Activated T-helper 1 cell treated with Interleukin-2 at 50 U/mL for 16 hours (primary cell): ENCODE measurements at places on chromosomes 13 and 19.

- no peak for DNase-seq
Measured at GRCh38 chr19:15456871-15457700, 7.3 kb downstream of the RASAL3 start.

- DNase-seq: no peak
Measured at GRCh38 chr19:14471436-14472187, 3.5 kb downstream of the PTGER1 start.

- DNase-seq: no peak
Measured at GRCh38 chr19:32070101-32070500, 275.3 kb upstream of the ZNF507 start.

DNA sequence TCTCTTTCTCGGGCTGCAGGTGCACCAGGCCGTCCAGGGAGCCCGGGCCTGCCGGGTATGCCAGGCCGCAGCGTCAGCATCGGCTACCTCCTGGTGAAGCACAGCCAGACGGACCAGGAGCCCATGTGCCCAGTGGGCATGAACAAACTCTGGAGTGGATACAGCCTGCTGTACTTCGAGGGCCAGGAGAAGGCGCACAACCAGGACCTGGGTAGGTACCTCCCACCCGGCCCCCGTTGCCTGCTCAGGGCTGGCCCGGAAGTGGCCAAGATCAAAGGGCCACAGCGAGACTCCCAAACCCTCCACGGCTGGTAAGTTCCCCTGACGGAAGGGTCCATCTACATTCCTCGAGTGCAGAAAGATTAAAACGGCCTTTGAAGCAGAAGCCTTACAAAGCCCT, 55.1 kb downstream of the RAB20 start:
- DNase-seq: no peak

- DNase-seq: no peak
Measured at GRCh38 chr13:76677043-76677442, 209.2 kb downstream of the KCTD12 start.

GRCh38 chr19:1409204-1410005, 2.0 kb downstream of the DAZAP1 start:
- DNase-seq: no peak

- no peak for DNase-seq
Measured at GRCh38 chr19:3839941-3840340, 28.9 kb downstream of the ZFR2 start.

DNA sequence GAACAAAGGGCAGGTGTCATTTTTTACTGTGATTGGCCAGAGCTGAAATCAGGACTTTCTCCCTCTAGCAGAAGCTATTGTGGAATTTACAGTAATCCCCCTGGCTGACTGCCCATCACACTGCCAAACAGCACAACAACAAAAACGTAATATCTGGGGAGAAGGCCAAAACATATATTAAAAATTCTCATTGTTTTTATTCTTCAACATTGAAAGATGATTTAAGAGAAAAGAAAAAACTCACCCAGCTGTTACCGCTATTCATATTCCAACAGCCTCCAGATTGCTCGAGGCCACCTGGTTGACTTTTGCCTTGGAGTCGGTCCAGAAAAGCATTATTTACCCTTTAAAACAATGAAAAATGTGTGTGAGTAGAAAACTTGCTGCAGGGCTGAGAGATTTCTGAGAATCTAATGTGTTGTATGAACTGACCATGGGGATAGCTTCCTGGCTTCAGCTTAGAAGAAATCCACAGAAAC, 97.2 kb downstream of the EPSTI1 start:
- DNase-seq: no peak

GRCh38 chr13:64054321-64054720, 2638.7 kb upstream of the PCDH20 start:
- DNase-seq: no peak

DNA sequence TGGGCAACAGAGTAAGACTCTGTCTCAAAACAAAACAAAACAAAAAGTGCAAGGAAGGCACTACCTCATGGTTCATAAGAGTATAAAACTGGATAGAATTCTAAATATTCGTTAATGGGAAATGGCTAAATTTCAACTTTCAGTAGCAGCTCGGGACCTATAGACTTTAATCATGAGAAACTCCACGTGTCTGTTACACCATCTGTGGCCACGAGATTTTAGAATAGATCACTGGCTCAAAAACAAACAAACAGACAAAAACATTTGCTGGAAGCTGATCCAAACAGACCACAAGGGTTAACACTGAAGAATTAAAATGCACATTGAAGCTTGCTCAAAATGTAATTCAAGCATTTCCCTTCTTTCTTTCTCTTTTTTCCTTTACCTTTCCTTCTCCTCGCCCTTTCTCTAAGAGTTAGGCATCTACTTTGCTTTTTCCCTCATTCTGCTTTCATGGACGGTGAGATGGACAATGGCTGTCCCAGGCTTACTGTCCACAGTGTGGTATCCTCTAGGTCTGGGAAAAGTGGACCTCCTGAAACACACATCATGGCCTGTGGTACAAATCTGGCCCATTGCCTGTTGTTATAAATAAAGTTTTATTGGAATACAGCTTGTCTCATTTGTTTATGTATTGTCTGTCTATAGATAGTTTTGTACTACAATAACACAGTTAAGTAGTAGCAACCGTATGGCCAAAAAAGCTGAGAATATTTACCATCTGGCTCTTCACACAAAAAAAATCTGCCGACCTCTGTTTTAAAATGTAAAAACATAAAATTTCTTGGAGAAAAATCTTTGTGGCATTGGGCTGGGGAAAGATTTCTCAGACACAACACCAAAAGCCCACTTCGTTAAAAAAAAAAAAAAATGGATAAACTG, 10.3 kb downstream of the ELAVL1 start:
- no peak for DNase-seq

DNA sequence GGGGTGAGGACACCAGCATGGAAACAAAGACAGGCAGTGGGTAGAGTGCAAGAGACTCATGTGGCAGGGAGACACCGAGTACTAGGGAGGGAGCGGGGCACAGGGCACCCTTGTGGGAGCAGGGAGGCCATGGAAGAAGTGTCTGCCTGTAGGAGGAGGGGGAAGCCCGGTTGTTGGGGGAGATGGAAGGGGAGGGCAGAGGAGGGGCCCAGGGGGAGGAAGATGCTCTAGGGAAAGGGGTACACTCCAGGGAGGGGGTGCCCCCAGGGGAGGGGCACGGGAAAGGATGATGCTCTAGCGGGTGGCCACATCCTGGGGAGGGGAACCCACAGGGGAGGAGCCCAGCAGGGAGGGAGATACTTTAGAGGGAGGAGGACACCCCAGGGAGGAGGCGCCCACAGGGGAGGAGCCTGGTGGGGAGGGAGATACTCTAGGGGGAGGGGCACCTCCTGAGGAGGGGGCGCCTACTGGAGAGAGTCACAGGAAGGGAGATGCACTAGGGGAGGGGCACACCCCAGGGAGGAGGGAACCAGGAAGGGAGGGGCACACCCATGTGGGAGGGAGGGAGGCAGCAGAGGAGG, 24.9 kb downstream of the CPAMD8 start:
- peak; percentile 65 for DNase-seq

DNA sequence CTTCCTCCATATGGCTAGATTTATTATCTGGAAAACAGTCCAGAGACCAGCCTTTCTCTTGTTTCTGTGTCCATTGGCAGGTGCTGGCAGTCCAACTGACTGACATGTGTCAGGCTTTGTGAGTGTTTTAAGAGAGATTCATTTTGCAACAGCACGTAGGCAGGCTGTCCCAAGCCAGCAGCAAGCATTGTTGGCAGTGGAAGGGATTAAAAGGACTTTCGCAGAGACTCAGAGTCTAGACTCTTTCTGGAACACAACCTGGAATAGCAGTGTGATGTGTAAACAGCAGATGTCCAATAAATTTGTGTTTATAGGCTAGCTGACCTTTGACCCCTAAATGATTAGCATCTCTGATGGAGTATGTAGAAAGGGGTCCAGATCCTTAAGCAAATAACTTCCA, 222.2 kb upstream of the SERP2 start:
- no peak for DNase-seq

- no peak for DNase-seq
Measured at GRCh38 chr19:39197808-39198207, 1.0 kb downstream of the NCCRP1 start.

DNA sequence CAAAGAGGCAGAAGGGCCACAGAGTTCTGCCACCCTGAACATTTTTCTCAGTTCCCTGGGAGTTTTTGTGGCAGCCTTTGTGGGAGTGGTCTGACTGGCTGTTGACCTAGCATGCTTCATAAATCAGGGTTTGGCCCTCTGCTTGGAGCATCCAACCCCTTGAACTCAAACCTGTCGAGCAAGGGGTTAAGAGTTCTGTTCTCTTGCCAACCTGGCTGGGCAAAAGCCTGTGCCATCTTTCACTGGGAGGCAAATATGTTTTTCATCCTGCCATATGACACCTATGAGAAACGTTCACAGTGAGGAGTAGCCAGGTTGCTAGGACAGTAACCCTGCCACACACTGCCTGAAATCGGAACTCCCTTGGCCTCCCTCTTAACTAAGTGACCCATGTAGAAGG, 7.7 kb upstream of the TEX26 start:
- DNase-seq: no peak

DNA sequence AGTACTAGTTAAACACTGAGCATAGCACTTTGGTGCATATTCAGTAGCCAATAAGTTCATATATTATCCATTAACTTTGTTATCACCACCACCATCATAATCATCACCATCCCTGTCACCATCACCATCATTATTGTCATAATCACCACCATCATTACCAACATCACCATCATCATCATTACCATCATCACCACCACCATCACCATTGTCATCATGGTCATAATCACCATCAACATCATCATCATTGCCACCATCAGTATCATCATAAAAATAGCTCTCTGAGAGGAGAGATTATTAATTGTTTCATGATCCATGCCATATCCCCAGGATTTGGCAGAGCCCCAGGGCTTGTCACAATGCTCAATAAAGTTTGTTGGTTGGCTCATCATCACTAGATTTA, 49.3 kb downstream of the MBD3L1 start:
- no peak for DNase-seq

DNA sequence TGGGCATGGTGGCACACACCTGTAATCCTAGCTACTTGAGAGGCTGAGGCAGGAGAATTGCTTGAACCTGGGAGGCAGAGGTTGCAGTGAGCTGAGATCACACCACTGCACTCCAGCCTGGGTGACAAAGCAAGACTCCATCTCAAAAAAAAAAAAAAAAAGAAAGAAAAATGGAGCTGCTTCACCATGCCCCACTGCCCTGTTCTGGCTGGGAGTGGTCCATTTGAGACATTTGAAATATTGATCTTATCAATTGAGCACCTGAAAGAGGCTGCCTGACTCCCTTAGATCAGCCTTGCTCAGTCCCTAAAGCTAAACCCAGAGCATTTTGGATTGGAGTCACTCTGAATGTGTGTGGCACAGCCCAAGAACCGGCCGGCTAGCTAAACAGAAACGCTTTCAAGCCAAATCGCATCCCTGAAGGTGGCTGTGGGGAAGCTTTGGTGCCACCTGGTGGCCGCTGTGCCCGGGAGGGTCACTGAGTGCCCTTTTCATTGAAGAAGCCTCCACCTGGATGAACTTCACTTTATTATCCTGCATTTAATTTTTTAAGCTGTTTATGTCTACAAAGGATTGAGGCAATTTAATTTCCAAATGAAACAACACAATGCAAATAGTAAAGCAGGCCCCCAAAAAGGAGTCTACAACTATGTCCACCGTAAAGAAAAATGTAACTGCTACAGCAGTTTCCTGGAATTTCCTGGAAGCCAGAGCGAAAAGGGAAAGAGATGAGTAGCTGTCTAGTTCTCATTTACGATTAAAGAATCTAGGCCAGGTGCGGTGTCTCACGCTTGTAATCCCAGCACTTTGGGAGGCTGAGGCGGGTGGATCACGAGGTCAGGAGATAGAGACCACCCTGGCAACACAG, 53.1 kb upstream of the SERPINE3 start:
- peak; percentile 27 for DNase-seq

GRCh38 chr13:78608252-78608687, 4.9 kb upstream of the POU4F1 start:
- no peak for DNase-seq

DNA sequence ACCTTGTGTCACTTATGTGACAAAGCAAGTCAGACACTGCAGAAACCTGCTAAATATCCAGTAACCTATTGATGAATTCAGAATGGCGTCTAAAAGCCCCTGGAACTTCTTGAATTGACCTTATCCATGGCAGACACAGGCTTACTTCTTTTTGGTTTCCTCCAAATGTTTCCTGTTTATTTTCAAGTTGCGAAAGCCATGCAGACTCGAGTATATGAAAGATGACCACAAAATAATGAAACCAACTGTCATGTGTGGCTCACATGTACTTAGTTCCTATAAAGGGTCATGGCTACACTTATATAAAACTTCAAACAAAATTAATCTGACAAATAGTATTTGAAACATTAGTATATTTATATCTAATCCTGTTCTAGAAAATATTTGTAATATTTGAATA, 113.1 kb upstream of the FNDC3A start:
- DNase-seq: no peak

DNA sequence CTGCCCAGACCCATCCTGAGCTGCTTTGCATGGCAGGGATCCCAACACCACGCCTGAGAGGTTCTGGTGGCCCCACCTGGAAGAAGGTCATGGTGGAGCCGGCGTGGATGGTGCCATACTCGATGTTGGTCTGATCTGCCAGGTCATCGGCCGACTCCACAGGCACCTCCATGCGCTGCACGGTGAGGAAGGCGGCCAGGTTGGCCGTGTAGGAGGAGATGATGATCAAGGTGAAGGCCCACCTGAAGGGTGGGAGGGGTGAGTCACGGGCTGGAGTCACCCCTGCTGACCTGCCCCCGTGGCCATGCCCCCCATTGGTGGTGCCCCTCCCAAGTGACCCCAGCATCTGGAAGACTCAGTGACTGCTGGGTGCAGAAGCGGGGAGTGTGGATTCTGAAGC, 12.5 kb upstream of the ATP1A3 start:
- DNase-seq: no peak

- no peak for DNase-seq
Measured at GRCh38 chr13:69856331-69856730, 251.3 kb upstream of the ATXN8OS start.

- no peak for DNase-seq
Measured at GRCh38 chr19:2686360-2686759, 16.1 kb downstream of the GNG7 start.

DNA sequence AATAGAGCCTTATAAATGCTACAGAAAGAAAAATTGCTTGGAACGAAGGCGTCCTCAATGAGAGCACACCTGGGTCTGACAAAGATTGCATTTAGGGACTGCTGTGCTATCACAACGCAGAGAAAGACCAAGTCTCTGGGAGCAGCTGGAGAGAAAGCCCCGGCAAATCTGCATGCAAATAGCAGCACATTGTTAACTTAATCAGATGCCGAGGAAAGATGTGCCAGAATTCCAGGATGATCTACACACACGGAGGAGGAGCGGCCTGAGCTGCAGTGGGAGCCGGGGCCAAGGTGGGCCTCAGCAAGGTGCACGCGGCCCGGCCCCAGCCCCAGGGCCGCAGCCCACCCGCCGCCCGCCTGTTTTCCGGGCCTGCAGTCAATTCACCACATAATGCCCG, 1.4 kb downstream of the ZNF536 start:
- DNase-seq: no peak

DNA sequence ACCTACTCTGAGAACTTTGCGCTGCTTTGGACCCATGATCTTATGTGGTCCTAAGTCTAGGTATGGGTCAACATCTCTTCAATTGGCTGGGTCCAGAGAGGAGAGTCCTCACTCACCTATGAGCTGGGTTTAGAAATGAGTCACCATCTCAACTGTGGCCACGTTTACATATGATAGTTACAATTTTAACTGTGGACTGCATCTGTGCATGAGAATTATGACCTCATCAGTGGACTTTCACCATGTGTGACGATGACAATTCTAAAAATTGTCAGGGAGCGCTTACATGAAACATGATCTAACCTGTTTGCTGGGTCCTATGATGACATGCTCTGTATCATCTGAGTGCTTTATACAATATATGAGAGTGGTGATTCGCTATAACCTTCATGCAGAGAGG, 12.7 kb upstream of the ZNF724 start:
- DNase-seq: no peak

GRCh38 chr19:41745756-41746155, 9.6 kb upstream of the CEACAM6 start:
- no peak for DNase-seq
